ENCODE measurements at places on chromosomes 11 and 22. TPM values are rescaled to one million over a fixed set of nuclear protein-coding genes. Genes with fewer than 3 reads are reported as not detected.

The FLRT1 gene
- 0.22 TPM for polyA plus RNA-seq

The NLRP10 gene
- not detected for polyA plus RNA-seq

The TEAD1 gene
- polyA plus RNA-seq = 12.7 TPM

The CHRDL2 gene
- polyA plus RNA-seq = 8.4 TPM
